ENCODE measurements at places on chromosomes 11 and 22. TPM values are rescaled to one million over a fixed set of nuclear protein-coding genes. Genes with fewer than 3 reads are reported as not detected.

DNA sequence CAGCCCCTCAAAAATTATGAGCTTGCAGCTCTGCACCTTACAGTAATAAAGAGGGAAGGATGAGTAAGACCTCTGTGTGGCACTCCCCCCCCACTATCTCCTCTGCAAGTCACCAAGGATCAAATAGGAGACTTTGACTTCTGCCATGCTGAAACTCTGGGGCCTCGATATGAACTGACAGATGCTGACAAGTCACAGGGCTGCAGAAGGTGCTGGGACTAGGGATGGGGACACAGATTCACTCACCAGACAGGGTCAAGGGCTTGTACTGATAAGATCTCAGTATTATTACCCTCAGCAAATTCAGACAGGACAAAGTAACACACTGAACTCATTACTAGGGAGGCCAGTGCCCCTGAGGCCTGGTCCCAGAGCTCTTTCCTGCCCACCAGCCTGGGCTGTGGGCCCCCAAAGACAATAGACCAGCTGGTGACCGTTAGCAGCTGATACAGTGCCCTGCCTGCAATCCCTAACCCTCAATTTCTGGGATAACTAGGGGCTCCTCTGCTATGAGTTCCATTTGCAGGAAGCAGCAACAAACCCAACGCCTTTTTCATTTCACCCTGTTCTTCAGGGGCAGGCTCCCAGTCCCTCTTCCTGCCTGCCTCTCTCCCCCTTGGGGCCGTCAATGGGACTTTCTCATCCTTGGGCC is 20.1 kb downstream of the TMPRSS13 start:
- no peak for DNase-seq
- peaks cover 16% of the 10 kb centered on the region for H3K4me1 ChIP-seq
- H3K27ac ChIP-seq: no peak overlapping the region
- H3K36me3 ChIP-seq: no peaks in the 10 kb centered on the region

DNA sequence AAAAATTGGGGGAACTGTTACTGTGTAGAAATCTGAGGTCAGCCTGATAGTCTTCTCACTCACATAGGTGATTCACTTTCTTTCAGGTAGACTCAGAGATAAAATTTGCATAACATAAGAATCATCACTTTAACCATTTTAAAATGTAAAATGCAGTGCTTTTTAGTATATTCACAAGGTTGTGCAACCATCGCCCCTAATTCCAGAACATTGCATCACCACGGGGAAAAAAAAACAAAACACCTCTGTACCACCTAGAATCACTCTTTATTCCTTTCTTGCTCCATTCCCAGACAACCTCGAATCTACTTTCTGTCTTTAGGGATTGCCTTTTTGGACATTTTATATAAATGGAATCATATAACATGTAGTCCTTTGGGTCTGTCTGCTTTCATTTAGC is 20.9 kb downstream of the CHEK1 start:
- H3K4me1 ChIP-seq: no peaks in the 10 kb centered on the region
- no peak for DNase-seq
- H3K36me3 ChIP-seq: peaks cover 7% of the 10 kb centered on the region
- H3K4me3 ChIP-seq: no peak overlapping the region
- H3K27me3 ChIP-seq: peaks cover 1% of the 10 kb centered on the region

GRCh38 chr11:15825976-15826650 is 530.2 kb downstream of the SOX6 start:
- H3K36me3 ChIP-seq: peaks cover 3% of the 10 kb centered on the region
- H3K4me1 ChIP-seq: peaks cover 46% of the 10 kb centered on the region
- H3K27ac ChIP-seq: no peak overlapping the region
- peaks cover 6% of the 10 kb centered on the region for H3K27me3 ChIP-seq
- DNase-seq: no peak
- no peak overlapping the region for H3K4me3 ChIP-seq

The C22orf42 gene
- not detected for total RNA-seq

- H3K27me3 ChIP-seq: peaks cover 4% of the 10 kb centered on the region
- H3K4me3 ChIP-seq: no peak overlapping the region
- peak overlapping the region; percentile 61 for H3K27ac ChIP-seq
- no peak for DNase-seq
- peaks cover 8% of the 10 kb centered on the region for H3K36me3 ChIP-seq
These were observed 20.4 kb upstream of the L3MBTL2 start for GRCh38 chr22:41184679-41185078.
